ENCODE measurements at places on chromosomes 5 and 9.

- DNase-seq, result no peak
These were observed 134.6 kb upstream of the RASEF start for GRCh38 chr9:83197591-83197990.

GRCh38 chr5:111461255-111461671, 51.1 kb downstream of the STARD4 start:
- DNase-seq, result no peak

DNA sequence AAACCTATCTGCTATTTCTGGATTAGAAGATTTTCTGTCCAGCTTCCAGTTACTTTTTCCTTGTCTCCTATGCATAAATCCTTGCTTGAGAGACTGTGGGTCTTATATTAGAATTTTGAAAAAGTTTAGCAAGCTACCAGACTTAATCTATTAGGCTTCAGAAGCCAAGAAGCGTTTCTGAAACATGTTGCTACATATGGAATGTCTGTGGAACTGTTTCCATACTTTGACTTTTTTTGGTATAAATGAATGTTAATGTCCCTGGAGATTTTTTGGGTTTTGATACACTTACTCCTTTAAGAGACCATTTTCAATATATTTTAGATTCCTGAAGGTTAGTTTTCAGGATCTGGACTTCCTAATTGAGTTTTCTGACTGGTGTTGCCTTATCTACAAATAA, 191.4 kb upstream of the SGCD start:
- DNase-seq, result no peak

DNA sequence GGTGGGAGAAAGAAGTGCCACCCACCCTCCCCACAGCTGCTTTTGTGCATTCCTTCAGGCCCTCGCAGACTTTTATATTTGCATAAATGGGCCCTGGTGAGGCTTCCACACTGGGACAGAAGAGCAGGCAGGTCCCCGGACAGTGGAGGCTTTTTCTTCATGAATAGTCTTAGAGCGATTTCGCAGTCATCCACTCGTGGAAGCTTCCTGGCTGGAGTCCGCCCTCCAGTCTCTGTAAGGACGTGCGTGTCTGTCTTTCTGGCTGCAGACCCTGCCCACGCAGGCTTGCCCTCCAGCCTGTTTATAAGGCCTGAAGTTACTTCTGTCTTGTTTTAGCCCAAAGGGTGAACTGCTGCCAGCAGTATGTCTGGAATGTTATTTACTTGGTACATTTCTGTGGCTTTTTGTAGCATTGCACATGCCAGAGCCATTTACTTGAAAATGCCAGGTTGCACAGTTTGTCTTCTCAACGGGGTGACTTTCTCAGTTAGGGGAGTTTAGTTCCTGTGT, 195.7 kb downstream of the AOPEP start:
- no peak for DNase-seq

DNA sequence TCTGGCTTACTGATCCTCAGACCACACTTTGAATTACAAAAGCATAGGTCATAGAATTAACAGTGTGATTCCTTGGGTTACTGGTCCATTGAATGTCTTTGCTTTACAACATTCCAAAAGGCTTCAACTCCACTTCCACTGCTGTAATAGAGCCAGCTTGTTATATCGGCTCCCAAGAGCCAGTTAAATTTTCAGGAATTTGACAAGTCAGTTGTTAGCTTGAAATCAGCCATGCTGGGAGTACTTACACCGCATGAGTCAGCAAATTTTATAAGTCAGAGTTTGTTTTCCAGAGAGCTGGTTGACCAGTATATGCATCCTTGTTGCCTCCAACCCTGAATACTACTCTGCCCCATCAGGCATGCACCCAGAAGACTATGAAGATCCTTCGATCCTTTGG, 73.1 kb downstream of the FOXB2 start:
- no peak for DNase-seq

GRCh38 chr5:111582993-111583601, 70.8 kb upstream of the STARD4 start:
- DNase-seq, result no peak

- DNase-seq, result no peak
These were observed 15.6 kb upstream of the CKS2 start for GRCh38 chr9:89295400-89295799.

GRCh38 chr9:134396825-134397224, 70.6 kb downstream of the RXRA start:
- peak; percentile 56 for DNase-seq

- no peak for DNase-seq
These were observed 43.9 kb downstream of the ZNF608 start for GRCh38 chr5:124702525-124702924.

- DNase-seq, result no peak
These were observed 225.1 kb downstream of the DCP2 start for GRCh38 chr5:113201715-113202114.

Data from effector memory CD4-positive, alpha-beta T cell (primary cell).